IMR-90 (cell line): ENCODE measurements at places on chromosomes 5 and 9. TPM values are rescaled to one million over a fixed set of nuclear protein-coding genes. Genes with fewer than 3 reads are reported as not detected.

ORM2 gene
- not detected in 2 replicates for total RNA-seq

ADAMTS13 gene
- under 0.01 and 0.18 TPM in 2 replicates for total RNA-seq

GRCh38 chr9:118896324-118897000, 472.8 kb downstream of the BRINP1 start:
- DNase-seq, result no peak

- peak; percentile 34 for DNase-seq
These were observed 43.7 kb downstream of the LURAP1L start for GRCh38 chr9:12818431-12819000.
